ENCODE measurements at places on chromosomes 6 and 20.

GRCh38 chr20:35305682-35306556 lies 13.7 kb upstream of the FAM83C start:
- no peak for DNase-seq

GRCh38 chr20:20782231-20782630 lies 69.8 kb upstream of the RALGAPA2 start:
- DNase-seq = no peak

DNA sequence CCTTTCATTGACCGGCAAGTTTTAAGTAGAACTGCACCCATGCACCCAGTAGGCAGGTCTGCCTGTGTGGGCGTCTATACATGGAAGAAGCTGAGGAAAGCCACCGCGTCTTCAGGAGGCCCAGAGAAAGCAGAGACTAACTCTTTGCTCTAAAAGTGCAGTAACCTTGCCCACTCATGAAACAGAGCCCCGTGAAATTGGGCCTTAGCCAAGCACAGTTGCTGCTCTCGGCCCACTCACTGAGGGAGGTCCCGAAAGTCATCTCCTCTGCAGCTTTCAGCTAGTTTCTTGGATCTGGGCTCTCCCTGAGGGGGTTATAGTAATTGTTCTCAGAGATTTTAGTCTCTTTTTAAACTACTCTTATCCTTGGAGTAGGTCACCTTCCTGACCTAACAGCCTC lies 74.0 kb upstream of the SYNJ2 start:
- no peak for DNase-seq

GRCh38 chr6:55868771-55869479 lies 6.5 kb downstream of the BMP5 start:
- peak; percentile 8 for DNase-seq

DNA sequence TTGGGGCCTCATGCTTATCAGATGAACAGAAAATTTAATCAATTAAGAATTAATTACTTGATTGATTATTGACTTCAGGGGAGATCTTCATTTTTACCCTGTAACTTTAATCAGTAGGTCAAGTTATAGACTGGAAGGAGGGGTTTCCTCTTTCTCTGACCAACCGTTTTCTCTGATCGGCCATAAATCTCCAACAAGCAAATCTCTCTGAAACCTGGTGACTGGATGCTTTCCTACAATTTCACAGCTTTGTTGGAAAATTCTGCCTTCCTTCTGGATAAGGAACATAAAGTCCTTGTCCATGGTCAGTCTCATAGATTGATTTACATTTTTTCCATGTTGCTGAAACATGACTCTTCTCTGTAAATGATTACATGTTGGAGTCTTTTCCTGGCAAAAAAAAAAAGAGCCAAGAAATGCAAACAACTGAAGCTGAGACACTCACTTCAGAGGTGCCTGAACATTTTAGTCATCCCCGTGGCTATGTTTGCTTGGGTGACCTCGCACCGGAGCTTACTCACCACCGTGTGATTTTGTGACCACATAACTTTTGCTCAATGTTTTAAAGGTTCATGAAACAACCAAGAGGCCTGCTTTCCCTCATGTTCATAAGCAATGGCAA lies 31.0 kb downstream of the IRF4 start:
- DNase-seq = no peak

DNA sequence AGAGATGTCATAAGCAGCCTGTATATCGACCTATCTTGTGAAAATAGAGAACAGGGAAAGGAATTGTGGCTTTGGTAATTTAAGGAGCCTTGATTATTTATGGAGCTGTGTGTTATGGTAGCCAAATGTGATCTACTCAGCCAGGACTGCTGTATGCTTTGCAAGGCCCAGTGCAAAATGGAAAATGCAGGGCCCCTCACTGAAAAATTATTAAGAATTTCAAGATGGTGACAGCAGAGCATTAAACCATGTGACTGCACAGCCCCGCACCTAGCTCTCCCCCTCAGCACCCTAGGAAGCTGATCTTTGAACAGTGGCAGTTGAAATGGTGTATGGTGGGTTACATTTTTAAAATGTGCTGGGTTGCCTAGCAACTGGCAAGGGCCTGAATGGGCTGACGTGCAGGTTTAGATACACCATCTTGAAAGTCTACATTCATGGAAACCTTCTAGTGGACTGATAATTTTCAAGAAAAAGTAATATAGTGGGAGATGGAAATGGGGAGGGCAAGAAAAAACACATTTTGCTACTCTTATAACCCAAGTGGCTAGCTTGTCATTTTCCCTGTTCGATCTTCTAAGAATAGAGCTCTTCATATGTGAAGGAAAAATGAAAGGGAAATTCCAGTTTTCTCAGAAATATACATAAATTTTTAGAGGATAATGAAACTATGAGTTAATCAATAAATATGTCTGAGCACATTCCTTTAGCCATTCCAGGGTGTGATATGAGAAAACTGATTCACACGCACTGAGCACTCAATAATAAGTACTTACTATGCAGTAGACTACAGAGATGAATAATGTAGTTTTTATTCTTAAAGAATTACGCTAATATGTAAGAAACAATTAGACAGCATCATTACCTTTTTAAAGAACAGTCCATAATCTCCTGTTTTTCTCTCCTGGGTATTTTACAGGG lies 208.0 kb downstream of the ARHGAP18 start:
- DNase-seq = no peak

DNA sequence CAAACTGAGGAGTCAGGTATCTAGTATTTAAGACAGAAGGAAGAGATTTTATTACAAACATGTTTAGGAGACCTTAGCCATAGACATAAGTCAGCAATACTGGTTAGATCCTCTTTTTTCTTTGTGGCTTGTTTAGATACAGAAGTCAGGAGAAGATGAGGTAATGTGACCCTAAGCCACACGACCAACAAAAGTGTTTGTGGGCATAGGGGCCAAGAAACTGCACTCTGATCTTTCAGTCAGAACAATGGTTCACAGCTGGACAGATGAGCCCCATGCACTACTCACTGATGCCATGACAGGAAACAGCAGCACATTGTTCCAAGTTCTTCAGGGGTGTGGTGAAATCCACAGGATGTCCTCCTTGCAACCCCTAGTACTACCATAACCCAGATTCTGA lies 238.5 kb upstream of the RAB32 start:
- no peak for DNase-seq

DNA sequence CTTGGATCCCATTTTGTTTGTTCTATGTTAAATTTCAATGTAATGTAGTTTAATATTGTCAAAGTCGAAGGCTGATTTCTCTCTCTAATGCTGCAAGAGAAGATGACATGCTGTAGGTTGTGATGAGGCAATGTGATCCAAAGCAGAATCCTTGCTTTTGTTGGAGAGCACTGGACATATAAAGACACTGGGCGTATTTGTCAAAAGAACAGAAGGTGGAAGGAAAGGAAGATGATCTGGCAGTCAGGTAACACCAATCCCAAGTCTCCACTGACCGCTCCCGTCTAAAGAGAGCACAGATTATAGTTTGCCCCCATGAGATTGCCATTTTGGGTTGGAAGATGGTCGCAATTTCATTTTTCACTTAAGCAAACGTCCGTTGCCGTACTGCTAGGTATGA lies 935 bp upstream of the RFX6 start:
- DNase-seq = no peak

DNA sequence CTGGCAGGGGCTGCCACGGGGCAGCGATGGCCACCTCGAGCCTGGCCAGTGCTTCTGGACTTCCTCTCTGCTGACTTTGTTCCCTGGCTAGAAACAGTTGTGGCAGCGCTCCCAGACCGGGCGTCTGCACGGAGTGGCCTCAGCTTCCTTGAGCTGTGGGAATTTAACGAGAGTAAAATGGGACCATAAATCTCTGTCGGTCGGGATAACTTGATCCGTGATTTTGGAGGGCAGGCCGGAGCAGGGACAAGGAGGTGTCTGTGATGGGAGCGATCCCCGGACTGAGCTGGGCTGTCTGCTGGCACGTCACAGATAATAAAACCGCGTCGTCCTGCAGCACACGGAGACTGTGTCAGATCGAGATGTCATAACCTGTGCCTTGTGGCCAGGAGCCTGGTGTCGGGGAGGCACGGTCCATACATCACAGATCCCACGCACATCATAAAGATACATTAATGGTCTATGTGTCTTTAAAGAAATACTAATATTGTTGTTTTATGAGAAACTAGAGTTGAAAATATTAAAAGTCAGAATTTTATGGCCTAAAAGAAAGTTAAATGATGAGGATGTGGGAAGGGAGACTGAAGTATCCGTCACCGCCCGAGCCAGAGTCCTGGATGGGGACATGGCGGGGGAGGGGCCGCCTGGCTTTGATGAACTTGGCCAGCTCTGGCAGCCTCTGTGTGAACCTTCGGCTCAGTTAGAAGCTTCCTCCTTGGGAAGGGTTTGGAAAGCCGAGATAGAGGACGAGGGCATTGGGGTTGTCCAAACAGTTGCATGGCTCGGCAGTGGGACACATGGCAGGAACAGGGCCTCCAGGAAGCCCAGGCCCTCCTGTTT lies 6.5 kb upstream of the RBBP8NL start:
- DNase-seq = no peak

DNA sequence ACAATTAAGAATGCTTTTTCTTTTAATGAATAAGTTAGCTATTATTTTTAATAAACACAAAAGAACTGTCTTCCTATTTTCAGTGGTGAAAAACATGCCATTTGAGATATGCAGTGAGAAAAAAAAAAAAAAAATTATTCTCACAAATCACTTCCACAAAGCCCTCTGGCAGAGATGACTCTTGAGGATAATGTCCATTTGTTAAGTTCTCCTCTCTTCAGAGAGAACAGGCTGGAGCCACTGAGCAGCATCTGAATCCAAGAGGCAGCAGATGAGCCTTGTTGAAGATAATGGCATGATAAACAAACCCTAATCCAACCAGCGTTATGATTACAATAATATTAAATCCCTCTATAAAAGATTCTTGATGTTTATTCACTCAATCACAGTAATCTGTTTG lies 105.0 kb downstream of the PTPRK start:
- DNase-seq = no peak

GRCh38 chr6:14545496-14545895 lies 427.9 kb downstream of the CD83 start:
- no peak for DNase-seq

- DNase-seq = no peak
Observed at GRCh38 chr20:32418376-32418775, 60.2 kb downstream of the ASXL1 start.

- DNase-seq = peak; percentile 22
Observed at GRCh38 chr6:107691062-107691751, 132.9 kb downstream of the SCML4 start.

- DNase-seq = no peak
Observed at GRCh38 chr6:132087391-132087790, 136.2 kb upstream of the CCN2 start.

DNA sequence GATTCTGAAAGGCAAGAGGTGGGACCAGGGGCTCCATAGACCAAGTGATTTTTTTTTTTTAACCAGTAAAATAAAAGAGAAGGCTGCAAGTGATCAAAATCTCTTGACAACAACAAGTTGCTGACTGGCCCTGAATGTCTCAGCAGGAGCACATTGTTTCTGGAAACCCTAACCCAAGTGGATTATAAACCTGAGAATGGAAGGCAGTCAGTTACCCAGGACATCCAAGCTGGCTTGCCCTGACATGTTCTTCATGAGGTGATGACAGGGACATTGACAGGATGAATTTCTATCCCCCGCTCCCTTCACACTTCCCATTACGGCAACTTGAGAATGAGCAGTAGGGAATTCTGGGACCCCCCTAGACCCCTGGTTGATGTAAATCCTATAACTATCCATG lies 49.6 kb upstream of the RIPOR2 start:
- DNase-seq = peak; percentile 70

GRCh38 chr6:89110284-89110683 lies 7.6 kb downstream of the SRSF12 start:
- no peak for DNase-seq

DNA sequence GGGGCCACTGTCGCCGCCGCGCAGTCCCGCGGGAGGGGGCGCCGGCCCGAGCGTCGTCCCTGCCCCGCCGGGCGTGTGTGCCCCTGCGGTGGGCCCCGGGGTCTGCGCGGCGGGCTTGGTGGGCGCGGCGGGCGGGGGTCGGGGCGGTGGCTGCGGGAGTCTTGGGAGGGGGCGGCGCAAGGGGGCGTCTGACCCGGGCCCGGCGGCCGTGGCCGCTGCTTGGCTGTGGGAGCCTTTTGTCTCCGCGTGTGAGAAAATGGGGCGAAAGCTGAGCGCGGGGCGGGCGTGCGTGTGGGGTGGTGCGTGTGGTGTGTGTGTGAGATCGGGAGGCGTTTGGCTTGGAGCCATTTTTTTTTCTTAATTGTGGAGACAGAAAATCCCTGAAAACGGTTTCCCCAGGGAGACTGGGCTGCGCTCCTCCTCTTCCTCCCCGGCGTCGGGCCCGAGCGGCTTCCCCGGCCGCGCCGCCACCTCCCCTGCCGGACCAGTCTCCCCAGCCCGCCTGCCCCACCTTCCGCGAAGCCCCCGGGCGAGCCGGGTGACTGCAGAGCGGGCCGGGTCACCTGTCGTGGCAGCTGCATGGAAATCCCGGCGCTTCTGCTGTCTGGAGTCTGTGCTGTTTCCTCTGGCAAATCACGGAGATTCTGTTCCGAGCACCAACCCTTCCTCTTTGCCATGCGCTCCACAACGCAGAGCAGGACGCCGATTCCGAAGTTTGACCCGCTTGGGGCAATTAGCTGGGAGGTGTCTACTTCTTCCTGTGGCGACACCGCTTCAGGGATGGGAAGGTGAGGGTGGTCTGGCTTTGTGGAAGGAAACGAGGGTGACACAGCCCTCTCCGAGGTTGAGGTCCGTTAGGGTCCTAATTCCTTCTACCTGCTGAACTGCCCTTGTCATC lies 64.4 kb downstream of the GTF2H5 start:
- DNase-seq = peak; percentile 92

DNA sequence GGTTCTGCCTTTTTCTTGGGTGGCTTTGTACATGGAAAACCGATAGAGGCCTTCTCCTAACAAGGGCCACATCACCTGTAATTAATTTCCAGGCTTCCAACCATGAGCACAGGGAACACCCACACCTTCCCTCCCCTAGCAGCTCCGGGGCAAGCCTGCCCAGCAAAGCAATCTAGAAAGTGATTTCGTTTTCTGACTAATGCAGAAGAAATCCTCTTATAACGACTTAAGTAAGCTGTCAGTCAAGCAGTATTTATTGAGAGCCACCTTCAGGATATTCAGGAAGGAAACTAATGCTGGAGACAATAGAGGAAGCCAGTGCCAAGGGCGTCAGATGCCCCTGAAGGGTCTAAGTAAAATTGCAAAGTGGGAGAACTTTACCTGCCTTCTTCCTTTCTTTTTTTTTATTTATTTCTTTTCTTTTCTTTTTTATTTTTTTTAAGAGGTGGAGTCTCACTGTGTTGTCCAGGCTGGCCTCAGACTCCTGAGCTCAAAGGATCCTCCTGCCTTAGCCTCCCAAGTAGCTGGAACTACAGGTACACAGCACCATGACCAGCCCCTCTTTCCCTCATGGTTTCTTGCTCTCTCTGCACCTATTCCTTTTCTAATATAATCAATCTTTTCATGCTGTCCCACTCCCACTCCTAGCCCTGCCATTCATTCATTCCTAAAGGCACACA lies 67.5 kb upstream of the MBOAT1 start:
- DNase-seq = no peak

DNA sequence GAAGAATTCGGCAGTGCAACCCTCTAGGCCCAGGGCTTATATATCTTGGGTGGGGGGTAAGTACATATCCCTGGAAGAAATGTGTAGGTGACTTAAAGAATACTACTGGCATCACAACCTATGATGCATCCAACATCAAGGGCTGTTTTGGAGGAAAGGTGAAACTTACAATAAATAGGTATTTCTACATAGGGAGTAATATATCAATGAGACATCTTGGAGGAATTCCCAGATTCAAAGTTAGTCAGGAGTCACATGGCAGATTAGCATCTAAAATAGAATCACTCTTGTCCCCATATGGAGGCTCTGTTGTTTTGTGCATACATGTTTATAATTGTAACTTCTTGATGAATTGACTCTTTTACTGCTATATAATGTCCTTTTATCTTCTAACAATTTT lies 375.5 kb downstream of the PAX1 start:
- DNase-seq = no peak
